T-helper 9 cell (primary cell): ENCODE measurements at places on chromosomes 4 and X.

GRCh38 chrX:73214426-73215094 is at the start of gene NAP1L2:
NAP1L2 (minus strand) TSS chrX:73214851; CDS start chrX:73214492, 359 bp downstream.
- no peak for DNase-seq

GRCh38 chr4:60396341-60397049 is 803.6 kb upstream of the ADGRL3 start:
- no peak for DNase-seq

- DNase-seq = no peak
These were observed 203.2 kb downstream of the PTTG2 start for GRCh38 chr4:38163216-38164006.

DNA sequence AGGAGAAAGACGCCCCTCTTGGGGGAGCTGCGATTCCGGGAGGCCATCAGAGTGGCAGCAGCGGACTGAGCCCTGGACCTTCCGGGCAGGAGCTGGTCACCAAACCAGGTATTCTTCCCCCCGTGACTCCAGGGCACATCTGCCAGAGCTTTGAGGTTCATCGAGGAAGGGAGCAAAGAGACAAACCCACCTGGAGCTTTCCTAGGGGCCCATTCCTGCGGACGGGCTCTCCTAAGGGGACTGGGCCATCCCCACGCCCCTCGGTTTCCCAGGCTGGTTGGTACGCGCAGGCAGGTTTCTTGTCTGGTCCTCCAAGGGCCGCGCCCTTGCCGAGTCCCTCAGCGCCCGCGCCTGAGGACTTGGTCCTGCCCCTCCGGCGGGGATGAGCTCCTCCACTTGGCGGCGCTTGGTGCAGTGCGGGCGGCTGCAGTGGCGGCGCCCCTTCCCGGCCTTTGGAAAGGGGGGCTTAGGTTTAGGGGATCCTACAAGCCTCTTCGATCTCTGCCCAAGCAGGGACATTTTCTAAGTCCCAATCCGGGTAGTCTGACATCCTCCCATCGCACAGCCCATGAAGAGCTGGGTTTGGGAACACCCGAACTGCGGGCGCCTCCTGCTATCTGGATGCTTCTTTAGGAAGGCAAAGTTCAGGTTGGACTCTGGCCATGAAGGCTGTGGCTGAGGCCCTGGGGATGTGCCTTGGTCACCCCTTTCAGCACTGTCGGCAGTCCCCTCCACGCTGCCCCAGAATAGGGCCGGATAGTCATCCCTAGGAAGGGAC is 538 bp downstream of the STBD1 start:
- DNase-seq = no peak

DNA sequence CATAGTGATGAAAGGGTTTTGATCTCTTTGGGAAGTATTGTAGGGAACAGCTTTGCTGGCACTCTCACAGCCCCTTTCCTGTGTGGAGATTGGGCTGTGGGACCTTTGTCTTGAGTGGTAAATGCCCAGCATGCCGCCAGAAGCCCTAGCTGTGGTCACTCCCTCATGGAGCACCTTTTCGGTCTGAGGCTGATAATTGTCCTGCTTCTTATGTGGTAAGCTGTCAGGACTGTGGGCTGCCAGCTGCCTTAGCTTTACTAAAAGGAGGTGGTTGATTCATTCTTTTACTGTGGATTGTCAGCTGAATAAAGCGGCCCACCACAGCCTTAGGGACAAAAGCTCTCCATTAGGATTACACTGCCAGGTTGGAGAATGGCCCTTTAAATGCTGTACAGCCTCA is 7.1 kb downstream of the PASD1 start:
- no peak for DNase-seq

DNA sequence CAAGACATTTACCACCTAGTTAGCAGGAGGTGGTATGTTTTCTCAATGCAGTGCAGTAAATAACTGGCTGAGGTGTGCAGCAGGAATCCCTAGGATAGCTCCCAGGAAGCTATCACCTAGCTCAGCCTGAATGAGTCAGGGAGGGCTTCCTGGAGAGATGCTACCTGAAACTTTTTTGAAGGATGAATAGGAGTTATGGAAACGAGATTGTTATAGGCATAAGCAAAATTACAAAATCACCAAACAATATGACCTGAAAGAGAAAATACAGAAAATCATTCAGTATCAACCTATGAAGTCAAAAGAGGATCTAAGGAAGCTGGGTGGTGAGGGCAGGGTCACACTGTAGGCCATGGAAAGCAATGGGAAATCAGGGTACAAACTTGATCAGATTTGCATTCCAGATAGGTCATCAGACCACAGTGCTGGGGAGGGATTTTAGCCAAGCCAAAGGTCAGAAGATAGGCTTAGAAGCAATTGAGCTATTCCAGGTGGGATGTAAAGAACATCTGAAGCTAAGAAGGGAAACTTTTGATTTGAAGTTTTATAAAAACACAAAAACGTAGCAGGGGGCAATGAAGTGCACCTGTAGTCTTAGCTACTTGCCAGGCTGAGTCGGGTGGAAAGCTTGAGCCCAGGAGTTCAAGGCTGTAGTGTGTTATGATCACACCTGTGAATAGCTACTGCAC is 11.3 kb downstream of the AREG start:
- DNase-seq = no peak

GRCh38 chrX:17563515-17563914 is 173.8 kb upstream of the SCML1 start:
- DNase-seq = no peak

DNA sequence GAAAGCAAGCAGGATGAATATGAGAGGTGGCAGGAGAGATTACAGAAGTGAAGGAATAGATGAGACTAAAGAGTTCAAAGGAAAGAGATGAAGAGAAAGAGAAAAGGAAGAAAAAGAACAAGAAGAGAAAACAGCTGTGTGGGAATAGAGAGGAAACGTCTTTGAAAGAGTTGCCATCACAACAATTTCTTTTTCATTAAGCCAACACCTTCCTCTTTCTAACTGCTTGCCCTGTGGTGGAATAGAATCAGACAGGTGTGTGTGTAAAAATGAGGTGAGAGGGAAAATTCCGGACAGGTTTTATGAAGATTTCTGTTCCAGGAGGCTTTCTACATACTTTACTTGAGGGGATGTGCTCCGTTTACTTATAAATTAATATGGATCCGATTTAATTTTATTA is 28.8 kb downstream of the DTHD1 start:
- no peak for DNase-seq

GRCh38 chr4:104420766-104421165 is 73.9 kb downstream of the CXXC4 start:
- no peak for DNase-seq

GRCh38 chr4:138275963-138276621 is 33.9 kb upstream of the SLC7A11 start:
- DNase-seq = no peak

DNA sequence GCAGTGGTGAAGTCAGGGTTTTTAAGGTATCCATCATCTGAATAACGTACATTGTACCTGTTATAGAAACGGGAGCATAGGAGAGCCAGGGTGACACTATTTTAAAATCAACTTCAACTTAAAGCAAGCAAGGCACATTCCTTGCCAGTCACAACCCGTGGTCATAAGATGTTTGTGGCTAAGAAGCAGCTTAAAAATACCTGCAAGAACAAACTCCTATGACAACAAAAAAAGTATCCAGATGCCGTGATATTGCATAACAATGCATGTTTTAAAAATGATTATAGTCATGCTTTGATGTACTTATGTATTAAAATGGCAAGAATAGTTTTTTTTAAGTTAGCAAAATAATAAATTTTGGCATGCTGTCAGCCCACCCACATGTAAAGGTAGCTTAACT is 16.5 kb upstream of the SYNPO2 start:
- DNase-seq = no peak

GRCh38 chrX:101416691-101417090 is 8.7 kb downstream of the HNRNPH2 start:
- no peak for DNase-seq

- no peak for DNase-seq
These were observed 7.4 kb downstream of the APOO start for GRCh38 chrX:23900220-23900797.

- DNase-seq = no peak
These were observed 1638.8 kb upstream of the PCDH7 start for GRCh38 chr4:29081234-29081955.

GRCh38 chr4:181077341-181077740 is 1165.9 kb upstream of the TENM3 start:
- DNase-seq = no peak

- no peak for DNase-seq
These were observed 149.3 kb downstream of the SOWAHB start for GRCh38 chr4:76748649-76749048.

DNA sequence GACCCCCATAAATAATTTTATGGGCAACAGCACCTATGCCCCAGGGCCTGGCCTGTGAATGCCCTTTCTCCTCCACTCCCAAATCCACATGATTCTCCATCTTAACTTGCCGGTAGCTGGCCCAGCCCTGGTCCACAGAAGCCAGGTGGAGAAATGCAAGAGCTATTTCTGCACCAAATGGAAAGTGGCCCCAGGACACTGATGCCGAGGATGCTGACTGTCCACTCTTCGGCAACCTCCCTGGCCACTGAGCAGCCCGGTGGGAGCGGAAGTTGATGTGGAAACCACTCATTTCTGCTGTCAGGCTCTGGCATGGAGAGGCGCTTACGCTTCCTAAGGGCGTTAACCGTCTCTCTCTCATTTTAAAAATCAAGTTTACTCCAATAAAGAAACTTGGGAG is 58.8 kb downstream of the JAKMIP1 start:
- DNase-seq = no peak

DNA sequence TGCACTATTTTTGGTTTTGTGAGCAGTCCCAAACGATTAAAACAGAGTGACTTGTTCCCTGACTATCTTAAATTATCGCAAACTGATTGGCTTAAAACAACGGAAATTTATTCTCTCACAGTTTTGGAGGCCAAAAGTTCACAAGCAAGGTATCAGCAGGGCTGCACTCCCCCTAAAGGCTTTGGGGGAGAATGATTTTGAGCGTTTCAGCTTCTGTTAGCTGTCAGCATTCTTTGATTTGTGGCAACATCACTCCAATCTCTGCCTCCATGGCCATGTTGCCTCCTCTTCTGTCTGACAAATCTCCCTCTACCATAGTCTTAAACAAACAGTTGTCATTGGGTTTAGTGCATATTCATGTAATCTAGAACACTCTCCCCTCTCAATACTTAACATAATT is 459.6 kb upstream of the ATOH1 start:
- no peak for DNase-seq

- no peak for DNase-seq
These were observed 86.2 kb upstream of the KIT start for GRCh38 chr4:54571293-54572151.

GRCh38 chrX:68018248-68019203 is 414.8 kb downstream of the OPHN1 start:
- DNase-seq = no peak

- DNase-seq = no peak
These were observed 14.1 kb downstream of the ACSL1 start for GRCh38 chr4:184811526-184812198.

- no peak for DNase-seq
These were observed 6.6 kb upstream of the AGA start for GRCh38 chr4:177448850-177449249.

DNA sequence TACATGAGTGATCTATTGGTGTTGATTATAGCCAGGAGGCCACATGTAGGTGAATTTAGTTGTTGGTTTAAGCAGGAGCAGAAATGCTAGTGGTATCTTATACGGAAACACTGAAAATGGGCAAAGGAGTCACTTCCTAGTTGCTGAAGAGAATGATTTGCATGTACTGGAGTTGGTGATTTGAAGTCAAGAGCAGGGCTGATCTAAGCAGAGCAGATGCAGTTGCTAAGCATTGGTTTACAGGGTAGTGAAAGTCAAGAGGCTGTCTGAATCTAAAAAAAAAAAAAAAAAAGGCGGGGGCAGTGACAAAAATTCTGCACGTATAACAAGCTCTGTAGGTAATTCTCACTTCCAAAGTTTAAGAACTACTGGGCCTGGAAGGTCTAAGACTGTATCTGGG is 90.4 kb upstream of the HPRT1 start:
- DNase-seq = no peak

GRCh38 chr4:54669831-54670230 is 12.1 kb downstream of the KIT start:
- DNase-seq = no peak

DNA sequence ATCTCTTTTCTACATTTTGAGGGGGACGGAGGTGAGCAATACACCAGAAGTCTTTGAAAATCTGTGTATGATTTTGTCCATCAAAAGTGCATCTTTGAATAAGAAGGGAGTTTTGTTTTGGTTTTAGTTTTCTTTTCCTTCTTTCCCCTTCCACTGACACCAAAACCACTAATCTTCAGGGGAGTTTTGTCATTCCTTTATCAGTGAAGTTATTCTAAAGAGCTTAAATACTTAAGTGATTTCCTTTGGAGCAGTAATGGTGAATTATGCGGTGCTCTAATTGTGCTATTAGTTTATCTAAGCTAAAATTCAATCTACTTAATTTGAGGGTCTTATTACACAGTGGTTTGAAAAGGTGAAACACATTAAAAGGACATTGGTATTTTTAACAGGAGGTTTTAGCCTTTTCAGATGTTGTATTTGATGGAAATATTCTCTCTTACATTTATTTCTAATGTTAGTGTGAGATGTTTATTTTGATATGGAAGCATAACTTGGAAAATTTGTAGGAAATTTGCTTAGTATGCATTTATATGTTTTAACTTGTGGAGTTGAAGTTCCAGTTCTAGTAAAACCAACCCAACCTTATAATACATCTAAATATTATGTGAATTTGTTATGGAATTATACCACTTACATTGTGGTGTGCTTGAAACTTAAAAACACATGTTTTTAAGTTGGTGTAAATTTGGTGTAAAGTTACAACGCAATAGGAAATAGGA is 124.9 kb downstream of the PCDH7 start:
- no peak for DNase-seq

- no peak for DNase-seq
These were observed 373.7 kb upstream of the FTHL17 start for GRCh38 chrX:31445542-31445941.

- no peak for DNase-seq
These were observed 13.8 kb downstream of the AP1AR start for GRCh38 chr4:112245383-112245782.

- no peak for DNase-seq
These were observed 1.0 kb upstream of the AASDH start for GRCh38 chr4:56388306-56388705.

GRCh38 chrX:35016051-35016450 is 73.5 kb downstream of the FAM47B start:
- no peak for DNase-seq

GRCh38 chrX:45485719-45486118 is 285.0 kb upstream of the DIPK2B start:
- DNase-seq = no peak

DNA sequence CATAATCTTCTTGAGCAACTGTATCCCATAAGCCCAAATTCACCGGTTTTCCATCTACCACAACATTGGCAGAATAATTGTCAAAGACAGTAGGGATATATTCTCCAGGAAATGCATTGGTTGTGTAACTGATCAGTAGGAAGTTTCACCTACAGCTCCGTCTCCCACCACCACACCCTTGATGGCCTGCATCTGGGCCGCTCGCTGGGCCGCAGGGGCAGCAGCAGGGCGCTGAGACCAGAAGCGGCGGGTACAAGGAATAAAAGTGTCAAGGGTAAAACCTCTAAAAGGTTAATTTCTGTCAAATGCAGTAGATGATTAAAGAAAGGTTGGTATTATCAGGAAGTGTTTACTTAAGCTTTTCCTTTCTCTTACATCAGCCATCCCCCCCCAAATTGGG is 167.6 kb upstream of the DKK2 start:
- DNase-seq = no peak
